ENCODE measurements at places on chromosomes 13 and 19.
A peak's percentile ranks its signal among the peaks of the same experiment; 100 is the strongest.

- DNase-seq, result no peak
These were observed 10.2 kb downstream of the N4BP2L2 start for GRCh38 chr13:32528358-32528757.

GRCh38 chr13:104577071-104577815, 1511.0 kb upstream of the SLC10A2 start:
- peak; percentile 28 for DNase-seq

DNA sequence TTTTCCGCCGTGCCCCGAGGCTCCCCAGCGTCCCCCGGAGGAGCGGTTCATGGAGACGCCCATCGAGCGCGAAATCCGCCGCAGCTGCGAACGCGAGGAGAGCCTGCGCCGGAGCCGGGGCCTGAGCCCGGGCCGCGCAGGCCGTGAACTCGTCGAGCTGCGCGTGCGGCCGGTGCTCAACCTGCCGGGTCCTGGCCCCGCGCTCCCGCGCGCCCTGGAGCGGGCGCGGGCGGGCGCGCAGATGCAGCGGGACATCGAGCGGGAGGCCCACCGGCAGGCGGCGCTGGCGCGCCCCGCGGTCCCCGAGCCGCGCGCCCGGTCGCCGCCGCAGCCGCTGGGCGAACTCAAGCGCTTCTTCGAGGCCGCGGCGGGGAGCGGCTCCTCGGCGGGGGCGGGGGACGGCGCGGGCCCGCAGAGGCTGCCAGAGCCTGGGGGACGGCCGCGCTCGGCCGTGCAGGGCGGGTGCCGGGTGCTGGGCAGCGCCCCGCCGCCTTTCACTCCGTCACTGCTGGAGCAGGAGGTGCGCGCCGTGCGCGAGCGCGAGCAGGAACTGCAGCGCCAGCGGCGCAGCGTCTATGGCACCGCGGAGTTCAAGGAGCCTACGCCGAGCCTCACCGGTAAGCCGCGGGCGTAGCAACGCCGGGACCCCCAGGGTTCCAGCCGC, 807 bp downstream of the MISP3 start:
- DNase-seq, result peak; percentile 75

DNA sequence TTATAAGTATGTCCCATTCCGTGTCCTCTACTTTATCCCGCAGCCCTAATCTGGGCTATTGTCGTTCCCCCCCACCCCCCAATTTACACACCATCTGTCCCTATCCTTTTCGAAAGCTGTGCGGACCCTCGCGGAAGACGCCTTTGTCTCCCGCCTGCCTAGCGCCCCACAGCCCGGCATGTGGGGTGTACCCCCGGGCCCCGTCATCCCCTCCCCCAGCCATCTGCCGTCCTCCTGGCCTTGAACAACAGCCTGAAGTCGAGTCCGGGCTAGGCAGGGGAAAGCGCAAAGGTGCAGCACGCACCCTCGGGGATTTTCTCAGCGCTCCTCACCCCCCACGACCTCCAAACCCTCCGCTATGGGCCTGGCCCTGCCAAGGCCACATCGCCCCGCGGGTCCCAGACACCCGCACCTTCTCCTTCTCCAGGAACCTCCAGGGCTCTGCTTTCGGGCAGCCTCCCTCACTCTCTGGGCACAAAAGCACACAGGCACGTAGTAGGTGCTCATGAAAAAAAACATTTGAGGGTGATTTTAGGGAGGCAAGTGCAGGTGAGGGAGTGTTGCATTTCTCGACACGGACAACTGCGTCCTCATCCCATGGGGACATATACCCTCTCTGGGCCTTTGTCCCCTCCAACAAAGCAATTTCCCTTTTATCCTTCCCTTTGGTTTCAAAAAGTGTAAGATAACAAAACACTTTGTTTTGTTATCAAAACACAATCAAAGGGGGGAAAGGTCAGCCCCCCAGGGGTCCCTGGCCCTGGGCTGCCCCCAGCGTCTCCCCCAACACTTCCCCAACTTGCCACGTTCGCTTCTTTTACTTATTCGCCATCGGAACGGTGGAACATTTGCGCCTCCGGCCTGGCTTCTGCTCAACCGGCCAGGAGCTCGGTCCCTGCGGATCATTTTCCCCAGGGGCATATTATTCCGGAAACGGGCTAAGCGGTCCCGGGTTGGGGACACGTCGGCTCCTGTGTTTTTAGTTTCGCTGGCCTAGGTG, 16.4 kb downstream of the CCDC124 start:
- DNase-seq, result no peak

DNA sequence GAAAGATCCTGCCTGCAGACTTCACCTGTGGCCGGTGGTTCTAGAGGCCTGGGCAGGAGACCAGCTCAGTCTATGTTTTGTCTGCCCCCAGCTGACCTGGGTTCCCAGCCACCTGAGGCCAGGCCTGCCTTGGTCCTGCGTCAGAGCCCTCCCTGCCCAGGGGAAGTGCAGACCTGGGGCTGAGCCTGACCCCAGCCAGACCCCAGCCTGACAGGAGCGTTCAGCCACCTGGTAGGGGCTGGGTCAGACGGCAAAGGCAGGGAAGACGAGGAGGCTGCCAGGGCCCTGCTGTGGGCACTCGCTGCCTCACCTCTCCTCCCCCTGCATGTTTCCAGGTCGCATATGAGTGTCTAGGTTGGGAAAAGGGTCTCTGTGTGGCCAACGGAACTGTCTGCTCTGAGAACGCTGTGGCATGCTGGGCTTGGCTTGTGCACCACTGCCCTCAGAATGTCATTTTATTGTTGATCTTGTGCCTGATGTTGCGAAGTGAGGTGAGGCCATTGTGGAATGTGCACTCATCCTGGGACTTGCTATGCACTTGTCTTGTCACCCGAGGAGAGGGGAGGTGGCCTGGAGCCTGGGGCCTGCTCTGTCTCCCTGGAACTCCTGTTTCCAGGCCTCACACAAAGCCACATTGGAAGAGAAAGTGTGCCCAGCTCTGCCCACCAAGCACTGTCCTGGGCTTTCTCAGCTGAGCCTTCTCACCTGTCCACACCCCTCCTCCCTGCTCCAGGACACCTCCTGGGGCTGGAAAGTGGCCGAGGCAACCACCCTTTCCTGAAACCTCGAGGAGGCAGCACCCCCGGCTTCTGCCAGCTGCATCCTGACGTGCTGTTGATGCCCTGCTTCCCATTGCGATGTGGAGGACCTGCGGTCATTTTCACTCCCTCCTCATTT, 15.2 kb upstream of the MCF2L start:
- DNase-seq, result no peak

GRCh38 chr13:42477596-42478190, 96.3 kb upstream of the TNFSF11 start:
- DNase-seq, result no peak

DNA sequence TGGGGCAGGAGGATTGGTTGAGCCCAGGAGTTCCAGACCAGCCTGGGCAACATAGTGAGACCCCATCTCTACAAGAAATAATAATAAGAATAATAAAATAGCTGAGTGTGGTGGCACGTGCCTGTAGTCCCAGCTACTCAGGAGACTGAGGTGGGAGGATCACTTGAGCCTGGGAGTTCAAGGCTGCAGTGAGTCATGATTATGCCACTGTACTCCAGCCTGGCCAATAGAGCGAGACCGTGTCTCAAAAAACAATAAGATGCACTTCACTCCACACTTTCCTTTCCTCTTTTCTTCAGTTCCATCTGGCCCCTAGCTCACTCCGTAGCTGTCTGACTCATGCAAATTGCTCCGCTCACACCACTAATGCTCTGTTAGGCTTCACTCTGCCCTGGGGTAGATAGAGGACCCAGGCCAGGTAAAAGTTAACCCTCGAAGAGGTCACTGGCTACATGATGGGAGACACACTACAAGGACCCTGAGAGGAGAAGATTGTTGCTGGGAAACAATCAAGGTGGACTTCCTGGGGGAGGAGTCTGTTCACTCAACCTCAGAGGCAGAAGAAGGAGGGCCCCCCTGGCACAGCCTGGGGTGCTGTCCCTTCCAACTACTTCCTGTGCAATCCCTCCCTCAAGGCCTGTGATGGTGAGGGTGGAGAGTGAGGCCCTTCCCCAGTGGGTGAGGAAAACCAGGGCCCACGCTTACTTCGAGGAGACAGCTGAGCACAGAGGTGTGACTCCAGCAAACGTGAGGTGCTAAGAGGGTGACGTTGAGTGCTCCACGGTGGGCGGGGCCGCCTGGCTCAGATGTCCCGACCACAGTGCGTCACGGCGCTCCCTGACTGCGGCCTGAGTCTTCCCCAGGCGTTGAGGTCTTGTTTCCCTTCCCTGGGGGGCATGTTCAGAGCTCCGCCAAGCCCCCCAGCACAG, 8.8 kb upstream of the TNFSF9 start:
- DNase-seq, result no peak

DNA sequence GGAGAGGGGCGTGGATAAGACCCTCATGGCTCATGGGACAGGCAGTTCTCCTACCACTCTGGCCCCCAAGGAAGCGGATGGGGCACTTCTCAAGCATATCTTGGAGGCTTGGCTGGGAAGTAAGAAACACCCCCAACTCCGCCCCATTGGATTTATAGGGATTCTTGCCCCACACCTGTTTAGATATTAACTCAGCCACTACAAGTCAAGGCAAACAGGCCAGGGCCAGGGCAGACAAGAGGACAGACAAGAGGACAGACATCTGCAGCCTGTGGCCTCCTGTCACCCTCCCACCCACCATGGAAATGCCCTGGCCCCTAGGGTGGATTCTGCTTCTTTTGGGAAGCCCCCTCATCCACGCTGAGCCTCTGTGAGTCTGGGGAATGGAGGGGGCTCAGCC, 24.1 kb downstream of the RDH8 start:
- no peak for DNase-seq

DNA sequence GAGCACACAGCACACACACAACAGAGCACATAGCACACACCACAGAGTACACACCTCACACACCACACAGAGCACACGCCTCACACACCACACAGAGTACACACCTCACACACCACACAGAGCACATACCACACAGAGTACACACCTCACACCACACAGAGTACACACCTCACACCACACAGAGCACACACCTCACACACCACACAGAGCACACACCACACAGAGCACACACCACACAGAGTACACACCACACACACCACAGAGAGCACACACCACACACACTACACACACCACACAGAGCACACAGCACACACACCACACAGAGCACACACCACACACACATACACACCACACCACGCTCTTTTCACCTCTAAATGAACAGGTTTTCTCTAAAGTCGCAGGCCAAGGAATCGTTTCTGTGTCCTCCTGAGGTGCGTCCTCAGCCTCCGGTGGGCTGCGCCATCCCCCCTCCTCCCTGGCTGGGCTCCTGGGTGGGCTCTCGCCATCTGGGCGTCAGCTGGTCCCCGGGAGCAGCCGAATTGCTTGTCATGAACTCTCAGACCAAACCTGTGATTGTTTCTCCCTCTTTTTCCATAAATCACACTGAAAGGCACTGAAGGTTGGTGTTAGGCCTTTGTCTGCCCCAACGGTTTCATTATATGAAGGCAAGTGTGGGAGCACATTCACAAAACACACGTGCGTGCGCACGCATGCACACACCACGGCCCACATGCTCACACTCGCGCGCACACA, 37.4 kb downstream of the TMEM255B start:
- DNase-seq, result no peak

DNA sequence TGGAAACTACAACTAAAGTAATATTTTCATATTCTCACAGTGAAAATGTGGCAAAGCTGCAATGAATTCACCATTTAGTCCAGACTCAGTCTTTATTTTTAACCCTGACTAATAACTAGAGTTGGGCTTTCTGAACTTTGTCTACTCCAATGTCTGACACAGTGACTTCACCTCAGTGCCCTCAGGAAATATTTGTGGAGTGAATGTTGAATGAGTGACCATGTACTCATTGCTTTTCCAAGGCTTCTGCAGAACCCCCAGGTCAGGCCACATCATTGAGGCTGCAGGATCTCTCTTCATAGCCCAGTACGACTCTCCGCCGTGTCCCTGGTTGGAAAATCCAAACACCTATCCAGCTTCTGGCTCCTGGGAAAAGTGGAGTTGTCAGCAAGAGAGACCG, 1.8 kb downstream of the ZNF175 start:
- no peak for DNase-seq

GRCh38 chr13:111912991-111913760, 153.8 kb upstream of the SOX1 start:
- no peak for DNase-seq

- no peak for DNase-seq
These were observed at the start of gene MAMSTR for GRCh38 chr19:48719263-48720171. Gene MAMSTR (minus strand): TSS chr19:48719725. CDS start chr19:48719031, 694 bp downstream.

DNA sequence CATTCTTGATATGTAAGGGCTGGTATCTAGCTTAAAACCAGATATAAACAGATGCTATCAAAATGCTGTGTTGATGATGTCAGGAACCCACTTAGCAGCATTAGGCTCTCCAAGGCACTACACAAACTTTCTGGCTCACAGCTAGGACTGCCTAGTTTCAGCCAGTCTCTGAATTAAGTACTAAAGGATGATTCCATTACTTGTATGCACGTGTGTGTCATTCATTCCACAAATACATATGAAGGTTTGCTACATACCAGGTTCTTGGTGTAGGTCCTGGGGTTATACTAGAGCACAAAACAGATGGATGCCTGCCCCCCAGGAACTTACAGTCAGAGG, 151.5 kb downstream of the RGCC start:
- DNase-seq, result no peak

GRCh38 chr19:15639596-15639995, 1.1 kb upstream of the CYP4F3 start:
- no peak for DNase-seq

DNA sequence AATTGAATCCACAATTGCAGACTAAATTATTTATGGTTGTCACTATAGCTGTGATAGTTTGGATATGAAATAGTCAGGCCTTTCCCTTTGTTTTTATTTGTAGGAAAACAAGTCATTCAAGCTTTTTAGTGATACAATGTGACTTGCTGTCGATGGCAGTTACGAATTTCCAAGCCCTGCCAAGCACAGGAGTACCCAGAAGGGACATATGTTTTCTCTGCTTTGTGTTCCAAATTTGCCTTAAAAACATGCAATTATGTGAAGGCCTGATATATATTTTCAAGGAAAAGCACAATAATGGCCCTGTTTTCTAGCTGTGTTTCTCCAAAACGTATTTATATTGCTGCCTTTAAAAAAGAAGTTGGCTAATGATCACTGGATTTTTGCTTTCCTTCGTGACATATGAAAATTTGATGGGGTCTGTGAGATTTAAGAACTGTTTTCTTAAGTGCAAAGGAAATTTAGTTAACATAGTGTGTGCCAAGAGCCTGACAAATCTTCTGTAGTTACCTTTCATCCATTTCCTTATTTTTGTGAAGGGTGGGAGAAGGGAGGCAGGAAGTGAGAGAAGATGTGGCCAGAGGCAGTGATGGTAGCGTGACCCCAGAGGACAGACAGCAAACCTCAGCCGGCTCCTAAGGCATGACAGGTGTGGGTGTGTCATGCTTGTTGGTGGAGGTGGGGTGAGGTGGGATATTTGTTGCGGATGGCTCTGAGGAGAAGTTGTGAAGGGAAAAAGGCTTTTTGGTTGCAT, 79.6 kb downstream of the TEX26 start:
- no peak for DNase-seq

- no peak for DNase-seq
These were observed 71.4 kb upstream of the CLDN10 start for GRCh38 chr13:95480791-95481780.

- DNase-seq, result peak; percentile 25
These were observed 1.3 kb downstream of the TSHZ3 start for GRCh38 chr19:31347828-31348392.

DNA sequence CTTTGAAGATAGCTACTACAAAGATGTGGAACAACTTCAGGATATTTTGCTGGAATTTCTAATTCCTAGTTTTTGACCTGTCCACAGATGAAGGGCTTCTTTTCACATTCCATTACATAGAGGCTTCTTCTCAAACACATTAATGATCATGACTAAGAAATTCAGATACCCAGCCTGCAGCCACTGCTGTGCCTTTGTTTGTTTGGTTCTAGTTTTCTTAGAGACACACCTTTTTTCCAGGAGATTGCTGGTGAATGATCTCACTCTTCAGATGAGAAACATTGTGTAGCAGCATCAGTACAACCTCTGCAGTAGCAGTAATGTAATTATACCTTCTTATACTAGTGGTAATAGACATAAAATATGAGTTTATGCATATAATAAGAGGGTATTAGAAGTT, 5.0 kb downstream of the TDRD3 start:
- no peak for DNase-seq

Data from muscle of arm (tissue), 14 donors.